B cell (primary cell): ENCODE measurements at places on chromosomes 4 and X.

DNA sequence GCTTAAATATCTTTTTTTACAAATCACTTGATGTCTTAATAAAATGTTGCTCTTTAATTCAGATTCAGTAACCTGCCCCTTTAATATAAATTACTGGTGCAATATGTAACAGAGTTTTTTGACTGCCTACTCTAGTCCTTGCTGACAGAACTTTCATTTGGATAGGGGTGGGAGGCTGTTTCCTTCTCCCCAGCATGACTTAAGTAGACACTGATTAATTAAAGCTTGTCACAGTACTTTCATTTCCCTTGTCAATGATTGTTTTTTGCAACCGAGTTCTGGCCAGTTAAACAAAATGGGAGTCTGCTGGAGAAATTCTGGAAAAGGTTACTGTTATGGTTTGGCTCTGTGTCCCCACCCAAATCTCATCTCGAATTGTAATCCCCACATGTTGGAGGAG is 37.3 kb upstream of the BBS12 start:
- DNase-seq = no peak

GRCh38 chr4:13521047-13521446 is 23.3 kb downstream of the NKX3-2 start:
- peak; percentile 6 for DNase-seq

- DNase-seq = peak; percentile 39
These were observed 4.0 kb downstream of the NUDT10 start for GRCh38 chrX:51336584-51336983.

DNA sequence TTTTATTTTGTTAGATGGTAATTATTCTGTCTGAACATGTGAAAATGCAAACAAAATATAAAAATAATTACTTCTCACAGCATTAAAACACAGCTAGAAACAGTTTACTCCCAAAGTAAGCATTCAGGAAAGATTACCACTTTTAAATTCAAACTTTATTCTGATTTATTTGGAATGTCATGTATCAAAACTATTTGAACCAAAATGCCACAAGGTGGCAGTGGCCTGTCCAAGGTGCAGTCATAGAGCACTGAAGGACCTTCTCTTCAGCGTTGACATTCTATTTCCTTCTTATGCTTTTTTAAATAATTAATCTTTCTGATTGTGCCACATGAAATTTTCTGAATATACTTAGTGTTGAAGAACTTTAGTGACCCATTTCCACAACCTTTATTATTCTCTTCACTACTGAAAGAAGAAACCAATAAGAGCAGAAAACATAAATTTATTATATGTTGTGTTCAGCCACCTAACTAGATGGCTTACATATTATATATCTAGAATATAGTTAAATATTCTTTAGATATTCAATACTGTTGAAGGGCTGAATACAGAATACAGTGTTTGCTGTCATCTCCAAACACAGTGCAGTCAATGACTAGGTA is 283.6 kb downstream of the CFAP299 start:
- DNase-seq = peak; percentile 27

GRCh38 chr4:48243887-48244286 is 25.8 kb downstream of the TEC start:
- no peak for DNase-seq

DNA sequence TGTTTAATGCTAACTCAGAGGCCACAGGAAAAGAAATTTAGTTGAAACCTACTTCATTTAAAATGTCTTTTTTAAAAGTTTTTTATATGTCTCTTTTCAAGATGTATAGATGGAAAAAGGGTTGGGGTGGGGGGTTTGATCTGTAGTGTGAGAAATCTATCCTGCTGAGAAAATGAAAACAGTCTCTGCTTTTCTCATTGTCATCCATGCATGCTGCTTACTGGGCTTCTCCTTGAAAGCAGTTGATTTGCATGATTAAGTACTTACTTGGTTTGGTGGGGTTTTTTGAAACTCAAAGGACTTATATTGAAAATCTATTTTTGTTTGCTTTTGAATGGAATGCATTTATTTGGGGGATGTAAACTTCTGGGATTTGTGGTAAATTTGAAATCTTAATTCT is 313.6 kb upstream of the DKK2 start:
- no peak for DNase-seq
